ENCODE measurements at places on chromosomes 2 and 18.

DNA sequence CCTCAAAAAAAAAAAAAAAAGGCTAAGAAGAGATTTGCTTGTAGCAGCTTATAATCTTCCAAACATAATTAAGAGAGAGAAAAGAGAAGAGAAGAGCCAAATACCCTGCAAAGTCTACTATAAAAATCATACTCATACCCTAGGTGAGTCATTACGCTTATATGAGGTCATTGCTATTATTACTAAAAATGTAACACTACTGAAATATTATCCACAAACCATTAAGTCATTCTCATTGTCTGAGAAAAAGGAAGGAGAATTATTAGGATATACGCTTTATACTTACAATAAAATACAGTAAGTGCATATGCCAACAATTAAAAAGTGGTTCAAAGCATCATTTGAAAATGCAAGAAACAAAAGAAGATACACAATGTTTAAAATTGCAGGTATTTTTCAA is 66.5 kb downstream of the COLEC12 start:
- H3K27me3 ChIP-seq: no peaks in the 10 kb centered on the region
- H3K36me3 ChIP-seq: no peaks in the 10 kb centered on the region
- DNase-seq: no peak
- no peak overlapping the region for H3K27ac ChIP-seq

DNA sequence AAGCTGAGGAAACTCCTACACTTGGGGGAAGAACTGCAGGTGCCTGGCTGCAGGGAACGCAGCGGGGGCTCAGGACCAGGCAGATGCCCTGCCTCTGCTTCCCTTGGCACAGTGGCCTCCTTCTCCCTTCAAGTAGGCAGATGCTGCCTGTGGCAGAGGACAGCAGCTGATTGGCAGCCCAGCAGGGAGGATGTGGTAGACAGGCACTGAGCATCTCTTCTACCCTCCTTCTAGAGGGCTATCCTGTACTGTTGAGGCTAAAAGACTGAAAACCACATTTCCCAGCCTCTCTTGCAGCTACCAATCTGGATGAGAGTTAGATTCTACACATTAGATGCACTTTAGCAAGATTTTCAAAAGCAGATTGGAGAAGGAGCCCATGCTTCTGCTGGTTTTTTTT is 105.7 kb downstream of the MSH2 start:
- no peak for DNase-seq
- no peaks in the 10 kb centered on the region for H3K27me3 ChIP-seq
- H3K27ac ChIP-seq: no peak overlapping the region
- H3K4me1 ChIP-seq: peaks cover 1% of the 10 kb centered on the region
- H3K36me3 ChIP-seq: peaks cover 2% of the 10 kb centered on the region
- no peak overlapping the region for H3K4me3 ChIP-seq

GRCh38 chr2:10830641-10831399 is 18.2 kb upstream of the PDIA6 start:
- no peaks in the 10 kb centered on the region for H3K36me3 ChIP-seq
- DNase-seq: no peak
- H3K27me3 ChIP-seq: peaks cover 24% of the 10 kb centered on the region
- H3K4me1 ChIP-seq: peaks cover 2% of the 10 kb centered on the region
- no peak overlapping the region for H3K4me3 ChIP-seq

GRCh38 chr2:219159771-219160185 is 837 bp downstream of the NHEJ1 start:
- H3K4me1 ChIP-seq: peaks cover 19% of the 10 kb centered on the region
- H3K4me3 ChIP-seq: peak overlapping the region; percentile 86
- no peaks in the 10 kb centered on the region for H3K27me3 ChIP-seq
- DNase-seq: no peak
- peak overlapping the region; percentile 95 for H3K27ac ChIP-seq

DNA sequence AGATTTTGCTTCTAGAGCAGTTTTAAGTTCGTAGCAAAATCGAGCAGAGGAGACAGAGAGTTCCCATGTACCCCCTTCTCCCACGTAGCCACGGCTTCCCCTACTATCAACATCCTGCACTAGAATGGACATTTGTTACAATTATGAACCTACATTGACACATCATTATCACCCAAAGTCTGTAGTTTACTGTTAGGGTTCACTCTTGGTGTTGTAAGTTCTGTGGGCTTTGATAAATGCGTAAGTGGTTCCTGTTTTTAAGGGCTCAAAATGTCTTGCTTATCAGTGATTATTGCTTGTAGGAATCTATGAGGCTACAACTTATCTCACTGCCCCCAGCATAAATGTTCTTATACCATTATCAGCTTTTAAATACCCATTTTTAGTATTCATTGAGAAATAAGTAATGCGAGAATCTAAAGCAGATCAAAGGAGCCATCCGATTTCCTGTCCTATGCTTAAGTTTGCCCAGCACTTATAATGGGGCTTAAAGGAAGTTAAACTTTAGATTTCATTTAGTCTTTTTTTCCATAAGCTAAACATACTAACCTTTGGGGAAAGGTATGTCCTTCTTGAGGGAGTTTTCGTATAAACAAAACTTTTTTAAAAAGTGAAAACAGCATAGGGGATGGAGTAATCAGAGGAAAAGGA is 118.7 kb downstream of the HAUS1 start:
- H3K4me3 ChIP-seq: peak overlapping the region; percentile 46
- H3K27me3 ChIP-seq: no peaks in the 10 kb centered on the region
- peaks cover 38% of the 10 kb centered on the region for H3K36me3 ChIP-seq
- no peak for DNase-seq
- H3K27ac ChIP-seq: peak overlapping the region; percentile 80

DNA sequence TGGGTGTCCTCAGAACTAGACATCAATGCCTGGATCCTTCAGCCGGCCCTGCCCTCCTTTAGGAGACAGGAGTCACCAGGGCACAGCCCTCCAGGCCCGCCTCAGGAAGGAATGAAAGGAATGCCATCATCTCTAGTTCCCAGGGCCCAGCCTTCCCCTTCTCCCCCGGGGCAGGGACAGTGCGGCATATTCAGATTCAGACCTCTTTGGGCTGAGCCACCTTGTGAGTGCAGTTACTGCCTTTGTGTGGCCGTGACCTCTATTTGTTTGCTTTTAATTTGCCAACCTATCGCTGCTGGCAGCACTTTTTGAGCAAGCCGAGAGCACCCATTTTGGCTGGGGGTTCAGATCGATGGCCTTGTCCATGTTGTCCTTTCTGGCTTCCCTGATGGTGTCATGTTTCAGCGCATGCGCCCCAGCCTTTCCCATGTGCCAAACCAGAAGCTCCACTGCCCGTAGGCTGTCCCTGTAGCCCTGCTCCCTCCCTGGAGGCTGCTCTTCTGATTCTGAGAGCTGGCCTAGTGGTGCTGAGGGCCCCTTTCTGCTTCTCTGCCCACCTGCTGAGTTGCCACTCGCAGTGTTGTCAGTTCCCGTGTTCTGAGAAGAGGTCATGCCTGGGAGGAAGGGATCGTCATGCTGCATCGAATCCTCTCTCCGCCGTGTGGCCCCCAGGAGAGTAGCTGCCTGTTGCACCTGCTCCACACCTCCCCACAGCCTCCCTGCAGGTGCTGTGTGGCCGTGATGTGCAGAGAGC is 10.9 kb downstream of the ANKRD23 start:
- no peak overlapping the region for H3K27ac ChIP-seq
- H3K4me3 ChIP-seq: no peak overlapping the region
- H3K4me1 ChIP-seq: no peaks in the 10 kb centered on the region
- H3K36me3 ChIP-seq: peaks cover 27% of the 10 kb centered on the region
- DNase-seq: no peak

DNA sequence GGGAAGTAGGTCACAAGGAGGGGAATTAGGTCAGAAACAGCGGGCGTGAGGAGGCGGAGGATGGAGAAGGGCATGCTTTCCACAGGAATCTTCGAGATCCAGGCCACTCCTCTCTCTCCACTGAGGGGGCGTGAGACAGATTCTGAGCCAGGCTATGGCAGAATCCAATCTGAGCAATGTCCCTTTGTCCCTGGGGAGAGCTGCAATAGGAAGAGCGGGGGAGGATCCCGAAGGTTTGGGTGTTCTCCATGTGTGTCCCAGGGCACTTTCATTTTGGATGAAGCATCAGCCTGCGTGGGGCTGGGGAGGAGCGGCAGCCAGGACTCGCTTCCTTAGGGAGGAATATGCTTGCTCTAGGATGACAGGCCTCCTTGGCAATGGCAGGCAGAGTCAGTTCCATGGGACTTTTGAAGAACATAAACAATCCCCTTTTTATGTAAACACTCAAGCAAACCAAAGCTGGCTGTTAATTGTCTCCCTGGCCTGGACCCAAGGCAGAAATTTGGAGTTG is 84.0 kb downstream of the LIPG start:
- H3K4me3 ChIP-seq: no peak overlapping the region
- no peaks in the 10 kb centered on the region for H3K4me1 ChIP-seq
- peaks cover 3% of the 10 kb centered on the region for H3K27me3 ChIP-seq
- no peak overlapping the region for H3K27ac ChIP-seq

- DNase-seq: no peak
- H3K4me1 ChIP-seq: no peaks in the 10 kb centered on the region
- no peak overlapping the region for H3K4me3 ChIP-seq
- H3K36me3 ChIP-seq: no peaks in the 10 kb centered on the region
- H3K27ac ChIP-seq: no peak overlapping the region
Measured at GRCh38 chr2:178718988-178719387, 88.2 kb downstream of the TTN start.
